ENCODE measurements at places on chromosomes 1 and 21.

DNA sequence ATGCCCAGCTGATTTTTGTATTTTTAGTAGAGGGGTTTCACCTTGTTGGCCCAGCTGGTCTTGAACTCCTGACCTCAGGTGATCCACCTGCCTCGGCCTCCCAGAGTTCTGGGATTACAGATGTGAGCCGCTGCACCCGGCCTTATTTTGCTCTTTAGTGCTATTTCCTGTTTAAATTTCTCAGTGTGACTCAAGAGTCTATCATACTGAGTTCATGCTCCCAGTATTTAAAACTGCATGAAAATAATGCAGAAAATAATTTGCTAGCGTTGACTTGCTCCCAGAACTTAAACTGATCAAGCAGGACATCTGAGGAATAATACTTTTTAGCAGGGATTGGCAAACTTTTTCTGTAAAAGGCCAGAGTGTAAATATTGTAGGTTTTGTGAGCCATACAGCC lies 86.4 kb upstream of the C1orf21 start:
- no peak for DNase-seq

DNA sequence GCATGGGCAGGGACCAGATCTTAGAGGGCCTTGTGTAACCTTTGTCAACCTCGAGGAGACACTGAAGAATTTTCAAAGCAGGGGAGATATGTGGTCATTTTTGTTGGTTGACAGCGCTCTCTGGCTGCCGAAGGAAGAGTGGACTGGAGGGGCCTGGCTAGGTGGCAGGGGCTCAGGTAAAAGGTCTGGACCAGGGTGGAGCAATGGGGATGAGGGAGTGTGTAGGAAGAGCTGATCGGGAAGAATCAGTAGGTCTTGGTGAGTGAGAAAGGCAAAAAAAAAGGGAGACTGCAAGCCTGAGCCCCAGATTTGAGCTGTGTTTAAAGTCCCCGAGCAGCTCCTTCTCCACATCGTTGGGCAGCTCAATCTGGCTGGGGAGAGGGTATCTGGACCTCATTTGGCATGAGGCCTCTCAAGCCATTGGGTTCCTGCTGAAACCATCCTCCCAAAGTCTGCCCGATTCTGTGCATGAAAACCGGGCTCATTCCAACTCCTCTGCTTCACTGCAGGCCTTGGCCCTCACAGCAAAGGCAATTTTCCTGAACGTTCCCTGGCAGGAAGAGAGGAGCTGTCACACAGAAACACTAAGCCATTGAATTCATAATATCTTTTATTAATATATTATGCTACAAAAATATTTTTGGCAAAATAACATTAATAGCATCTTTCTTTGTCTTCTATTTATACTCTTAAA lies 237.1 kb downstream of the TRABD2B start:
- no peak for DNase-seq

DNA sequence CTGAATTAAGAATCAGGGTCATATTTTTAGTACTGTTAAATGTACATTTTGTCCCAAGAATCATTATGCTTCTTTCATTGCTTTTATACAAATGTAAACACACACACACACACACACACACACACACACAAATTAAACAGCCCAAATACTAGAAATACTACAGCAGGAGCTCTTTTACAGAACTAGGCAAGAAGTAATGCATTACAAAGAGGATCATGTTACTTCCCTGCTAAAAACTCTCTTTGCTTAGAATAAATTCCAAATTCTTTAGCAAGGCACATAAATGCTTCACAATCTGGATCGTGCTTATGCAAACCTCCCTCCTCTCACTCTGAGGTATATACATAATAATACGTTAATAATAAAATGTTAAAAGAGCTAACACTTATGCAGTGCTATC lies 720.4 kb upstream of the ADGRL4 start:
- DNase-seq = no peak

DNA sequence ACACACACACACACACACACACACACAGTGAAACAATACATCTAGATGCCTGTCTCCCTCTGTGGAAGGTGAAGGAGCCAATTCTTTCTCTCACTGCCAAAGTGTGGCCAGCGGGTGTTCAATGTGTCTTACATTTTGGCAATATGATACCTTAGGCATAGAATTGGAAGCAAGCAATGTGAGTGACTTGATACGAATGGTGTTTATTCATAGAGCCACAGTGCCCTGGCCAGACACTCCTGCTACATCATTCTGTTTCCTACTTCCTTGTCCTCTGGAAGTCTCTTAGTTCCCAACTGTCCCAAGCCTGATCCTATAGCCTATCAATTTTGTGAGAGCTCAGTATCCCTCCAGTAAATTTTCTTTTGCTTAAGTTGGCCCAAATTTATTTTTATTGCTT lies 170.0 kb upstream of the L1TD1 start:
- no peak for DNase-seq

- DNase-seq = no peak
Observed at GRCh38 chr1:217273866-217274265, 357.0 kb downstream of the GPATCH2 start.

DNA sequence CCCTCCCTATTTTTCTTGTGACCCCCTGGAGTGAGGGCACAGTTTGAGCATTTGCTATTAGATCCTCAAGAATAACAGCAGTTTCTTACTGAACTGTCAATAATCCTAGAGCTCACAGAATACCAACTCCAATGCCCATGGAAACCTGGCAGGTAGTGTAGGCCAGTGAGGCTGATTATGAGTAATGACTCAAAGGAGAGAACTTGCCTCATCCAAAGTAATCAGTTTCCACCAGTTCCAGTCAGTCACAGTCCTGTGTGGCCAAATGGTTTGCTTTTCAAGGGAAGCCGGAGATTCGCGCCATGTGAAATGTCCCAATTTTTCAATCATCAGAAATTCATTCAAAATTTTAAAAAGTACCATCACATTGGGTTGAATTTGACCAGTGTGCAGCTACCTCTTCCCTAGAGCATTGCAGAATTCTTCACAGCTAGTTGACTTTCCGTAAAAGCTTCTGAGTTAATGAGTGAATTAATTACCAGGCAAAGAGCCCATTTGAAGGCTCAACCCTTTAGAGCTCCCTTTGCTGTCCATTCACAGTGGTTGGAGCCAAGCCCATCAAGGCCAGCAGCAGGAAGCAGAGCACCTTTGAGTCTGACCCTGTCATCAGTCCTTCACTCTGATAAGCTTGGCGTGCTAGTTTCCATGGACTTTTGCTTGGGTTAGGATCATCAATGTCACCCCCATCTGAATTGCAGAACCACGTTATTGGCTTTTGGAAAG lies 170.3 kb downstream of the KAZN start:
- no peak for DNase-seq

GRCh38 chr1:40391688-40392145 lies 18.2 kb downstream of the SMAP2 start:
- no peak for DNase-seq

- no peak for DNase-seq
Observed at GRCh38 chr1:69766431-69767180, 198.9 kb downstream of the LRRC7 start.

Measured in GM04504 (cell line).